ENCODE measurements at places on chromosomes 1 and 21.

- DNase-seq = no peak
Measured at GRCh38 chr1:20390589-20391331, 95.2 kb downstream of the CAMK2N1 start.

DNA sequence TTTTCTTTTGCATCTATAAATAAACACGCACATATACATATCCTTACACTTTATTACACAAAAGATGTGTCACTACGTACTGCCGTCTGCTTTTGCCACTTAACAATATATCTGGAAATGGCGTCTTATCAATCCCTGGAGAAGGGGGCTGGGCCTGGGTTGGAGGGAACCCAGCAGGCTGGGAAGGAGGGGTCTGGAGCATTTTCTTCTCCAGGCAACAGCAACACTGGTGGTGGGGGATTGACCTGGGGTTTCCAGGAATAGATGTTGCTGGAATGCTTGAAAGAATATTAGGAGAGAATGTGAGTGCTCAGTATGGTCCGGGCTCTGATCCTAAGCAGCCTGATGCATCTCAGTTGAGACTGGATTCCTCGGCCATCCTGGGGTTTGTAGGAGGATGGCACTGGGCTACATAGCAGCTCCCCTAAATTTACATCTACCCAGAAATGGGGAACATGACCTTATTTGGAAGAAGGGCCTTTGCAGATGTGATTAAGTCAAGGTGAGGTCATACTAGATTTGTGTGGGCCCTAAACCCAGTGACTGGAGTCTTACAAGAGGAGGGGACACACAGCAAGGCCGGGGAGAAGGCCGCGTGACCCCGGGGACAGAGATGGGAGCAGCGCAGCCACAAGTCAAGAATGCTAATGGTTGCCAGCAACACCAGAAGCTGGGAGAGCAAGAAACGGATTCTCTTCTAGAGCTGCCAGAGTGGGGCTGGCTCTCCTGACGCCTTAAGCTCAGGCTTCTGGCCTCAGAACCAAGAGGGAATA, 98.6 kb downstream of the SIK1 start:
- DNase-seq = no peak

DNA sequence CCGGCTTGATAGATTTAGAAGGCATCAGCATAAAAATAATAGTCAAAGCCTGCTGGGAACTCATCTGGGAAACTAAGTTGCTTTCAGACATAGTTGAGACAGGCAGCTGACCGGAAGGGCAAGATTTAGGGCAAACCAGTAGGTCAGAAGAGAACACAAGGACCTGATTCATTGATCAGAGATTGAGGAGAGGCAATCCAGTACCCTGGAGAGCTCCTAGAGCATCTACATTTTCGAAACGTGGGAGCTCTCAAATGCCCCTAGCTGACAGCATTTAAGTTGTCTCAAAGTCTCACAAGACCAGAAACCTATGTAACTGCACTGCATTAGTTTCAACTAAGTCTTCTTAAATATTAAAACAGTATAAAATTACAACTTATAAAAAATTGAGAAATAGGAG, 22.9 kb upstream of the MTF2 start:
- peak; percentile 48 for DNase-seq

DNA sequence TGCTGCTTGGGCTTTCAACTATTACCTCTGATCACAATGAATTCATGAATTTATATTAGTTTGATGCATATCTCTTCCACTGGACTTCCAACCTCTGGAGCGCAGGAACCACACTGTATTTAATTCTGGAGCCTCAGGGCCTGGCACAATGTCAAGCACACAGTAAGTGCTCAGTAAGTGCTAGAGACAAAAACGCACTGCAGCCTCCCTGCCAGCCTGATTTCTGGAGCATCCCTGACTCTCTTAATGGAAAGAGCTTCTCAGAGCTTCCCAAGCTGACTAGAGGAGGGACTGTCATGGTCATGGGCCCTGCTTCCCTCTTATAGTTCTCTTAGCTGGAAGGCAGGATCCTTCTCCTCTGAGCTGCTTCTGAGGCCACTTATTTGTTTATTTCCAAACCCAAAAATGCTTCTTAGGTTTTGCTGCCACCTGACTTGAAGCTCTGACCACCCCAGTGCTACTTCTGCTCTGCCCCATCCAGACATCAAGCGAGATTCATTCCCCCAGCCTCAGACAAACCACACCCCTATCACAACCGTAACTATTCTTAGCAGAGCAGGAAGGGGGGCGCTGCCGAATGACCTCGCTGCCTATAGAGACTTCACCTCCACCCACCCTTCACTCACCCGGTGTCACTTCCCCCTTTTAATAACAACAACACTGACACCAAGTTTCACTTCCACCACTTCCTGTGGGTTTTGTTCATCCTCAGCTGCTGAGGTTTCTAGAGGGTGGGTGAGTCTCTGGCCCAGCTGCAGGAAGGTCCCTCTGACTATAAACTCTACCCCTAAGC, 33.6 kb downstream of the NUAK2 start:
- no peak for DNase-seq

- no peak for DNase-seq
Measured at GRCh38 chr1:218444588-218444987, 99.5 kb downstream of the TGFB2 start.

GRCh38 chr1:226655251-226656163, 83.6 kb downstream of the ITPKB start:
- no peak for DNase-seq

GRCh38 chr1:59137276-59137615, 159.6 kb upstream of the FGGY start:
- no peak for DNase-seq

- no peak for DNase-seq
Measured at GRCh38 chr1:31335007-31335406, 37.9 kb downstream of the FABP3 start.

- DNase-seq = no peak
Measured at GRCh38 chr1:40171036-40171435, 9.8 kb downstream of the RLF start.

- no peak for DNase-seq
Measured at GRCh38 chr1:19165501-19165900, 44.6 kb downstream of the UBR4 start.

- DNase-seq = no peak
Measured at GRCh38 chr1:67787746-67788145, 45.5 kb downstream of the GNG12 start.

GRCh38 chr1:153540394-153541361, at the start of gene S100A5:
TSS of gene S100A5 (minus strand) at chr1:153540934. CDS start at chr1:153540191, 743 bp downstream.
- DNase-seq = no peak

DNA sequence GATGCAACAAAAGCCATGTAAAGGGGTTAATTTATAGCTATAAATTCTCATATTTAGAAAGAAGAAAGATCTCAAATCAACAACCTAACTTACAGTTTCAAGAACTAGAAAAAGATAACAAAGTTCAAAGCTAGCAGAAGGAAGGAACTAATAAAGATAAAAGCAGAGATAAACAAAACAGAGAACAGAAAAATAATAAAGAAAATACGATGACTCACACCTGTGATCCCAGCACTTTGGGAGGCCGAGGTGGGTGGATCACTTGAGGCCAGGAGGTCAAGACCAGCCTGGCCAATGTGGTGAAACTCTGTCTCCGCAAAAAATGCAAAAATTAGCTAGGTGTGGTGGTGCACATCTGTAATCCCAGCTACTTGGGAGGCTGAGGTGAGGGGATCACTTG, 12.4 kb upstream of the TMEM183A start:
- DNase-seq = no peak
